Stimulated activated naive CD8-positive, alpha-beta T cell treated with anti-CD3 and anti-CD28 coated beads, Interleukin-15, amount 100 ng/mL, for 72 hours (primary cell): ENCODE measurements at places on chromosomes 7 and 10.

GRCh38 chr7:27364344-27364758, 121.7 kb downstream of the EVX1 start:
- no peak for DNase-seq

DNA sequence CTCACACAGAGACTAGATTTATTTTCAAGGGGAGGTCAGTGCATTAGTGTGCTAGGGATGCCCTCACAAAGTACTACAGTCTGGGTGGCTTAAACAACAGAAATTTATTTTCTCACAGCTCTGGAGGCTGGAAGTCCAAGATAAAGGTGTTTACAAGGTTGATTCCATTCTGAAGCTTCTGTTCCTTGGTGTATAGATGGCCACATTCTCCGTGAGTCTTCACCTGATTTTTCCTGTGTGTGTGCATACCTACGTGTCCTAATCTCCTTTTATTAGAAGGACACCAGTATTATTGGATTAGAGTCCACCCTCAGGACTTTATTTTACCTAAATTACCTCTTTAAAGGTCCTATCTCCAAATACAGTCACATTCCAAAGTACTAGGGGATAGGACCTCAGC, 91.7 kb upstream of the FRMD4A start:
- DNase-seq: no peak

GRCh38 chr10:15168291-15168785, at the start of gene NMT2:
Gene NMT2 (minus strand): TSS chr10:15168693. CDS start chr10:15168612, 81 bp downstream.
- DNase-seq: peak; percentile 81

DNA sequence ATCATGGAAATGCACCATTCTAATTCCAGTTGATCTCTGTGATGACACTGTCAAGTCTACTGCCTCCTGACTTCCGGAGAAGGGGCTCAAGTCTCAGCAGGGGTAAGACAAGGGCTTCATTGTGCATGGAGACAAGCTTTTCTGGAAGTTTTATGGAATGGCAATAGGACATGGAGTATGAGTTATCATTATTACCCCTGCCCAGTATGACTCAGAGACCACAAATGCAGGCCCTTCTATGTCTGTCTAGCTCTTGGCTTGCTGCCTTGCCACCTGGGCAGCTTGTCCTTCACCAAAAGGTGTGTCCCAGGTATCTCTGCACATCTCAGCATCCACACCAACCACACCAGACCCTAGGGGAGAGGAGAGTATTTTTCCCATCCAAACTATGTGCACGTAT, 34.9 kb upstream of the KIAA1217 start:
- no peak for DNase-seq
